Astrocyte of the hippocampus (primary cell): ENCODE measurements at places on chromosomes 2 and 18.
A peak's percentile ranks its signal among the peaks of the same experiment; 100 is the strongest.

GRCh38 chr2:142981756-142982155 is 104.3 kb downstream of the KYNU start:
- DNase-seq: no peak

GRCh38 chr18:3690764-3691066 is 240.7 kb downstream of the TGIF1 start:
- DNase-seq: no peak

GRCh38 chr18:22844190-22844589 is 88.9 kb upstream of the RBBP8 start:
- DNase-seq: peak; percentile 13

DNA sequence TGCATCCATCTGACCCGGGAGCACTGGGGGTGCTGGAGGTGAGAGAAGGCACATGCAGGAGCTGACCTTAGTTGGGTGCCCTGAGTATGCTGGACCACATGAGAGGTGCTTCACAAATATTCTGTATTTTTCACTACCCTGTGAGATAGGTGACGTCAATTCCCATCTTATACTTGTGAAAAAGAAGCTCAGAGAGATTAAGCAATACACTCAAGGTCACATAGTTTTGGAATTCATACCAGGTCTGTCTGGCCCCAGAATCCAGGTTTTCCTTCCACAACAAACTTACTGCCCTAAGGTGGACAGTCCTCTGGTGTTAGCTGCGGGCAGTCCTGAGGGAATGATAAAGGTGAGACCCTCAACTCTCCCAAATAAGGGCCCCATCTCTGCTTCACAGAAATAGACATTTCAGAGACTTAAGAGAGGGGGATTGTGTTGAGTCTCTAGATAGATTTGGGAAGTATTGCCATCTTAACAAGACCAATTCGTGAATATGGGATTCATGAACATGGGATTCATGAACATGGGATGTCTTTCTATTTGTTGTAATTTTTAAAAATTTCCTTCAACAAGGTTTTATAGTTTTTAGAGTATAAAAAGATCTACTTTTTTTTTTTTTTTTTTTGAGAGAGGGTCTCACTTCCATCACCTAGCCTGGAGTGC is 64.0 kb upstream of the SMAD7 start:
- no peak for DNase-seq

DNA sequence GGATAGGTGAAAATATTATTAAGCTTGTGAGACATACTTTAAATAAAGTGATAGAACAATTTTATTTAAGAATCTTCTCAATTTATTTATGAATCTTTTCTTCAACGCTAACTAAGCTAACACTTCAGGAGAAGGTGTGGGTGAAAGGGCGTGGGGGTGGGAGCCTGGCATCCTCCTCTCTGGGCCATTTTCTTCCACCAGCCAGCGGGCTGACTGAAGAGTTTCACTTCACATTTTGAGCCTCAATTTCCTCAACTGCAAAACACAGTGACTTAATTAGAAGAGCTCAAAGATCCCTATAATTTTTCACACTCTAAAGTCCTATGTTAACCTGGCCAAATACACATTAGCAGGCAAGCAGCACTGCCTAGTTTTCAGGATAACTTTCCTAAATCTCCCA is 94.8 kb downstream of the FTCDNL1 start:
- no peak for DNase-seq

GRCh38 chr18:11767935-11768334 is 78.9 kb downstream of the GNAL start:
- no peak for DNase-seq

DNA sequence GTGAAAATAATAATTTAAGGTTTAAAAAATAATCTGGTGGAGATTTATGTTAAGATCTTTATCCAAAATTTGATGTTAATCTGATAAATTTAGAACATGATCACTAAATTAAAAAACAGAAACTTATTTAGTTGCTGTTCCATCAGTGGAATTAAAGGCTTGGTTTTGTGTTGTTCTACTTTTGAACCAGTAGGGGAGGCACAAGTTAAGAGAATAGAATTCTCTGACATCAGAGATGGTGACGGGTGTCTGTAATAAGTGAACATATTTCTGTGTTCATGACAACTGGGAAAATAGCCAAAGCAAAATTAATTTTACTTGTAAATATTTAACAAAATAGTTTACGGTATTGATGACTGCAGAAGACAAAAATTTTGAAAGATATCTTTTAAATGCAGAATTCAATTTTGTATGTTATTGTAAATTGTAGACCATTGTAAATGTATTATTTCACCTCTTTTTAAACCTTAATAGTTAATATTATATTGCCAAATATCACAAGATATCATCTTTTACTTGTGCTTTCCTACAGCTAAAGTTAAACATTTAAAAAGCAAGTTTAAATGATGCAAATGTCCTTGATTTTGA is 106.0 kb downstream of the UBR3 start:
- peak; percentile 34 for DNase-seq

DNA sequence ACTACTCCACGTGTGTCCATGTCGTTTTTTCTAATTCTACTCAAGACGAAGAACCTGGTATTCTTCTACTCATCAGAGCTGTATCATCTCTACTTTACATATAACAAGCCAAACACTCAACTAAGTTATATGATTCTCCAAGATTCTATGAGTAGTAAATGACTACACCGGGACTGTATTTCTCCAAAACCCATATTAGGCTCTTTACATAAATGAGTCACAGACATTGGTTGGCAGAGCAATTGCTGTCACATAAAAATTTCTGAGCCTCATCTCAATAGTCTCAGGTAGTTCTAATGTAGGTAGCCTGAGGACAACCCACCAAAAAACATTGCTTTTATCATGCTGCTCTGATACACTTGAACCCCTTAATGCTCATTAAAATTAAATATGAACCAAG is 1092.3 kb upstream of the NXPH2 start:
- no peak for DNase-seq

GRCh38 chr2:68167186-68167585 is 9.5 kb downstream of the PNO1 start:
- no peak for DNase-seq

- no peak for DNase-seq
Observed at GRCh38 chr2:102217032-102217431, 30.2 kb downstream of the IL1RL2 start.

DNA sequence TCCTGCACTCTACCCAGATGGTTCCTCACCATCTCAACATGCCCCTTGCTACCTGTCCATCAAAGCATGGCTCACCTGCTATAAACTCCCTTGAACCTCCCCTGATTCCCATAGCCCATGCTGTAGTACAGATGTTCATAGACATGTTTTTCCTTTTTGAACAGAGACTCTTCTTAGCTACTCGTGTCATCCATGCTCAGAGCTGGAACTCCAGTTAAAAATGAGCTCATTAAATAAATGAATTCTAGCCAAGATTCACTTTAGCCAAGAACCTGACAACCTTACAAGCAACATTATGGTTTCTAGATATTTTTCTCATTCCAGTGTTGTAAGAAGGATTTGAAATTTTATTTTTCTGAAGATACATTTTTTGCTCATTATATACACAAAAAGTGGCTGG is 65.0 kb downstream of the SCG2 start:
- peak; percentile 14 for DNase-seq

- no peak for DNase-seq
Observed at GRCh38 chr2:166513952-166514351, 19.9 kb upstream of the SCN7A start.

- DNase-seq: no peak
Observed at GRCh38 chr2:233996461-233996860, 54.0 kb upstream of the SPP2 start.

DNA sequence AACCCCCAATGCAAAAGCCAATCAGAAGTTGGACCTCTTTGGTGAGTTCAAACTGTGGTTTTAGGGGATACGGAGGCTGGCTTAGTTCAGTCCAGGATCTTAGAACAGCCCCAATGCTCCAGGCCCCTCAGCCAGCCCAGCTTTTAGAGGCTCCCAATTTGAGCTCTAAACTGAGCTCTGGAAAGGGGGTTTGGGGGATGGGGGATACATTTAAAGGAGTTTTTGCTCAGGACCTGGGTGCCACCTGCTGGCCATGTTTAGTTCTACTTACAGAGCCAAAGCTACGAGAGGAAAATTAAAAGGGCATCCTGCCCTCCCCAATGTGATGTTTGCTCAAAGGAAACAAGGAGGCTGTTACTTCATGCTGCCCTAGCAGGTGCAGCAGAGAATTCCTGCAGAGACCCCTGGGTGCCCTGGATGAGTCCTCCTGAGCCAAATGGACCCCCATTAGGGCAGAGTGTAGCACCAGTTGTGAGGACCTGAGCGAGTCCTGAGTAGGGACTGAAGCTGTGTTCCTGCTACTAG is 15.9 kb upstream of the TMEM214 start:
- peak; percentile 82 for DNase-seq

DNA sequence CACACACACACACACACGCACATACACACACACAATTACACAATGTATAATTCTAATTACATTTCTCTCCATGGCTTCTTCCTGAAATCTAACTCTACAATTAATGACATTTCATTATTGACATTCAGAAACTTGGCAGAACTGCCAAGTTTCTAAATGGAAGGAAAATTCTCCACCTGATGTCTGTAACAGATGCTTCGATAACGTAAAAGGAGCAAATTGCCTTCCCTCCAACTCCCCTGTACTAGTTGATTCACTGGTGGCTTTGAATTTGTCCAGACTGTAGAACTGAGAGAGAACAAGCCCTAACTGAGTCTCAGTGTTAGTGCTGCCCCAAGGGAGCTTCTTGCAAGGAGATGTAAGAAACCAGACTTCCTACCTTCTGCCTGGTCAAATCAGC is 255.1 kb upstream of the TMEM200C start:
- no peak for DNase-seq

DNA sequence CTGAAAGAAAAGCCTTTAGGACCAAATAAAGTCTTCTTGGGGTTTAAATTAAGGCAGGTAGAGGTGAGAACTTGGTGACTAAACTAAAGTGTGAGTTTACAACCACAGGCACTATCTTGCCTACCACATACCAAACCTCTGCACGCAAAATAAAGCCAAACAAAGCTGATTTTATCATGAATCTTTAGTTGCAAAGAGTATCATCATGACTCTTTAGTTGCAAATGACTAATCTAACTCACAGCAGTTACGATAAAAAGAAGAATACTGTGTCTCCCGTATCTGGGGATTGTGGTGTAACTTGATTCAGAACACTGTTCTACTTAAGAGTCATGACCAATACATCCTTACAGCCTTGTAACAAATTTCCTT is 11.2 kb downstream of the CFAP210 start:
- no peak for DNase-seq

DNA sequence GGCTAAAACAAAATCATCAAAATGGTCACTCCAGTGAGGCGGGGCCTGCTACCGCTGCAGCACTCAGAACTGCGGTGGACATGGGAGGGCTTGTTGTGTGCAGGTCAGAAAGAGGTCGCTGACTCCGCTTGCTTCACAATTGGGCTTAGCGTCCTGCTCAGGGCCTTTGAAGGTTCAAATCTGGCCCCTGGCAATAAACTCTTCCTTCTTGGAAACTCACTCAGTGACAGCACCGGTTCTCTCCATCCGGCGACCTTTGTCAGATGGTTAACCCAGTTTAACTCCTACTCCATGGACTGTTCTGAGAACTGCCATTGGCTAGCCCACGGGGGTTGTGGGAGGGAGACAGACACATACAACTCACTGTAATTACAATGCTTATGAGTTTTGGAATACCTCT is 29.0 kb upstream of the LAPTM4A start:
- no peak for DNase-seq

GRCh38 chr2:239269173-239269885 is 131.5 kb downstream of the HDAC4 start:
- no peak for DNase-seq

DNA sequence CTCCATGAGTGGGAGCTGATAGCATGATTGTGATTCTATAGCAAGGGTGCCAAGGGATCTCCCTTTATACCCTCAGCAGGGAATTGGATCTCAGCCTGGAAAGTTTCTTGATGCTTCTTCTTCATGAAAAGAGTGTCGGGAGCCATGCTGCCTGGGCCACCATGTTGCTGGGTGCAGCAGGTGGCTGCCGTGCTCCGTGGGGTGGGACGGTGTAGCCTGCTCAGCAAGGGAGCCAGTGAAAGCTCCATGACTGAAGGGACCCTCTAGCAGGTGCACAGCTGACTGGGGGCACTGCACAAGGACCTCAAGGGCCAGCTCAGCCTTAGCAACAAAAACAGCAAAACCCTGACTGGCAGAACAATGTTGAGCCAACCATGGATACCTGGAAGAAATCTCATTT is 368.9 kb upstream of the HS6ST1 start:
- no peak for DNase-seq

DNA sequence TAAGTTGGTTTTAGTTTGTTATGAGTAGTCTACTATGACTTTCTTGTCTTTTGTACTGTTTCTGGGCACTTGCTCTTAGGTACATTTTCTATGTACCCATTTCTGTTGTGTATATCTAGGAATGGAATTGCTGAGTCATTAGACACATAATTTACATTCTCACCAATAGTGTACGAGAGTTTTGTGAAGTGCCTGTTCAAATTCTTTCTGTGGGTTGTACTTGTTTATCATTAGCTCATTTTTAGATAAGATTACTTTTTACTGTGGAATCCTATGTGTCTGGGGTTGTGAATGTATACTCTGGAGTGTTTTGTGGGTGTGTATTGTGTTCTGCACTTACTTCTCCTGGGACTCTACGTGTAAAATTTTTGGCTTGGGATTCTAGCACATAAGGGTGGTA is 36.6 kb upstream of the CD28 start:
- DNase-seq: peak; percentile 57

GRCh38 chr2:3769766-3770165 is 66.4 kb downstream of the DCDC2C start:
- DNase-seq: no peak

- DNase-seq: peak; percentile 71
Observed at GRCh38 chr2:12931186-12931844, 214.6 kb downstream of the TRIB2 start.
